ENCODE measurements at places on chromosomes 3 and 15.

GRCh38 chr15:82130248-82130647 lies 84.4 kb upstream of the MEX3B start:
- DNase-seq = no peak

DNA sequence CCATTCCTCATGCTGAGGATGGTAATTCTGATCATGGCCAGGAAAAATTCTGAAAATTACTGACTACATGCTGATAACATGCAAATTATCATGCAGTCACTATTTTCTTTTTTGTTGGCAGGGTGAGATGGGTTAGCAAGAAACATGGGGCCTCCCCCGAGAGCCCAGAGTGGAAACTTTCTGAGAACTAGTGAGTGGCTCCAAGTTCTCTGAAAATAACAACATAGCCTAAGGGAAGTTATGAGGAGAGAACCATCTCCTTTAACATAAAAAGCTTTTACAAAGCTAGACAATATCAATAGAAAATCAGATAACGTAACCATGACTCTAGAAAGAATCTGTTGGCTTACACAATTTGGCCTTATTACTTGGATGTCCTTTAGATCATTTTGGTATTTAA lies 254.2 kb downstream of the PLOD2 start:
- DNase-seq = no peak

DNA sequence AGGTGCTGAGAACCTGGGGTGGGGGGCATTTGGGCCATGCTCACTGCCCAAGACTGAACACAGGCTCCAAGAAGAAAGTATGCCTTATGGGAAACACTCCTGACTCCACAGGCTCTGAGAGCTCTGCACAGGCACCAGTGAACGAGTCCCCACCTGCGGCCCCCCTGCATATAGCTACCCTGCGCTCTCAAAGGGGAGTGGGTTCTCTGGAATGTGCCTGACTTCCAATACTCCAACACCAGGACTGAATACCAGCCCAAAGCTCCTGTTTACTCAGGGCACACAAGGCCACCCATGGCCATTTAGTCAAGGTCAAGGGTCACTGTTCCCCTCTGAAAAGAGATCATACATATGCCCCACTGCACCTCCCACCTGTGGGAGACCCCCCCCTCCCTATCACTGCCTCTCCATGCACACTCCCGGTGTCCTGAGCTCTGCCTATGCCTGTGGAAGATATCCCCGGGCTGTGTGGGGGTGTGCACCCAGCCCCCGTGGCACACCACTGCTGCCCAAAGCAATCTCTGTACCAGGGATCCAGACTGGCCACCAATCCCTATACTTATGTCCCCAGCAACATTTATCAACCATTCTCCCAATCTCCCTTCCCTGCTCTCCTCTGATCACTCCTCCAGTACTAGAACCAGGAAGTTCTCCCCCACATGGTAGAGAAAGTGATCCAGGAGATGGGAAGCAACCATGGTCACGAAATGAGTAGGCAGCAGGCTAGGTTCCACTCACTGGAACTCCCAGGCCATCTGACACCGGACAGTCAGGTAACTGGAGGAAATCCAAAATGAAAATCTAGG lies 1.5 kb upstream of the PLXNB1 start:
- no peak for DNase-seq

DNA sequence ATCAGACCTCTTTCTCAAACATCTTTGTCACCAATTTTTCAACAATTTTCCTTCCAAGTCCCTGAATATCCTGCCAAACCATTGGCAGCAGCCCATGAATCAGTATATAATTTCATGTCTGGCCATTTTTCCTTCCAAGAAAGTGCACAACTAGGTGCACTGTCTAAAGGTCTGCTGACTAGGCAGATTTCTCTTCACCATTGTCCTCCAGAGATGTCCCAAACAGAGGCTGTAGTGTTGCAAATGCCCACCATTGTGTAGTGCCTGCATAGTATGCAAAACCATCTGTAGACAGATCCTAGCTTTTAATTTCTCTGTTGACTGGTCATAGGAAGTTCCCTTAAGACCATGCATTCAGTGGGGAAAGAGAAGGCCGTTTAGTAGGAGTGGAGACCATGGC lies 25.0 kb upstream of the GOLGA6L2 start:
- DNase-seq = no peak

GRCh38 chr15:51971375-51972133 lies at the start of gene LEO1:
LEO1 (minus strand) TSS chr15:51971778; CDS start chr15:51971745, 33 bp downstream.
- peak; percentile 86 for DNase-seq

GRCh38 chr3:177887475-177887874 lies 648.8 kb upstream of the KCNMB2 start:
- DNase-seq = no peak

GRCh38 chr15:80776420-80777045 lies 2.6 kb upstream of the CEMIP start:
- DNase-seq = peak; percentile 51

DNA sequence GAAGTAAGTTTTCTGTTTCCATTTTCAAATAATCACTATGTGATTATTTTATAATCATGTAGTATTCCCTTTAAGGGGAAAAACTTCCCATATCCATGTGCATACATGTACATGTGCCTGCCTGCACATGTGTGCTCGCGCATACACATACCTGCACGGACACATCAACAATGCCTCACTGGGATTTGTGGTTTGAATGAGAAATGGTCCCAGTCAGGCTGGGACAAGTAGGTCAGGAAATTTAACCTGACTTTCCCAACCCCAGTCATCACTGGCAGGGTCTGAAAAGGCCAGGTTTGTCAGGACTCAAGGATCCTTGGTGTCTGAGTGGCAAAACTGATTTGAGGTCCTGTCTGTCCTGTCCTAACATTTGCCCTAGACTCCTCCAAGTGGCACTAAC lies 109.3 kb upstream of the MRPS22 start:
- DNase-seq = no peak

GRCh38 chr15:54550954-54551353 lies 572.7 kb downstream of the UNC13C start:
- no peak for DNase-seq

DNA sequence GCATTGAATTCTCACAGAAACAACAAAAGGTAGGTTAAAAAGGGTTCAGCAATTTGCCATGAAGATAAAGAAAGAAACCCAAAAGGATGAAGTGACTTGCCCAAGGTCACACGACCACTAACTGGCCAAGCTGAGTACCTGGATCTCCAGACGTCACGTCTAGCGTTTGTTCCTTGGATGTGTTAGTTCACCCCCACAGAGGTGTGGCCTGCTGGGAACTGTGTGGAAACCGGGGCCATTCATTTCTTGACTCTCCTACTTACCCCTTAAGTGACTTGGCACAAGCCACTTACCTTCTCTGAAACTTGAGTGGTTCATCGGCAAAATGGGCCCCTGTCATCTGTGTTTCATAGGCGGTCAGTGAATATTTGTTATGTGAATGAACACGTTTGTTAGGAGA lies 244.3 kb upstream of the SLCO3A1 start:
- no peak for DNase-seq

GRCh38 chr15:58741032-58741431 lies 8.5 kb downstream of the ADAM10 start:
- no peak for DNase-seq

DNA sequence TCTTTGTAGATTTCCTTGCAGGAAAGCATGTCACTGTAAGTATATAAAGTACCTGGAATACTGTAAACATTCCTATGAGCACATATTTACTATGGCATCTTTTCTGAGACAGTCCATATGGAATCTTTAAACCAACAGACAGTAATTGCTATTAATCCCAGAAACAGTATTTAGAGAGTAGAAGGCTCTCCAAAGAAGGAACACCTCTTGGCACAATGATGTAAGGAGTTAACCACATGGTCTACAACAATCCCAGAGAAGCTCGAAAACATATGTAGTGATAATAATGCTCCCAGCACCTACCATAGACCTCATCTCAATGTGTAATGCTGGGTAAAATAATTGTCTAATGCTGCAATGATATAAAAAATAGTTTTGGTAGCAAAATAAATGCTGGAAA lies 95.8 kb upstream of the IL12A start:
- no peak for DNase-seq

DNA sequence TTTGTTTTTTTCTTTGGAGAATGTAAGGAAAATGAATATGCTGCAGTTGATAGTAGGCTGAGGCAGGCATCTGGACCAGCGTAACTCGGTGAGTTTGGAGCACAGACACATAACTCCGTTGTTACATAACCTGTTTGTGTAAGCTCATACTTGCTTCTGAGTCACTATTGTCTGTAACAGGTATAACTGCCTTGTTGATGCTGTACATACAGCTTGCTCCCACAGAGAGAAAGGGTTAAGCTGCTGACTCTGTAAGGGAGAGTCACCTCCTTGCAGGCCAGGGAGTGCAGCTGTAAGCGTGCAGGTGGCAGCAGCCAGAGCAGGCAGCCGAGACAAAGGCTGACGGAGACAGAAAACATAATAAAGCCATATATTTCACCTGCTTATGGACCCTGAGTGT lies 20.4 kb downstream of the RETNLB start:
- no peak for DNase-seq

- no peak for DNase-seq
Observed at GRCh38 chr15:60228101-60228500, 169.7 kb downstream of the ANXA2 start.

DNA sequence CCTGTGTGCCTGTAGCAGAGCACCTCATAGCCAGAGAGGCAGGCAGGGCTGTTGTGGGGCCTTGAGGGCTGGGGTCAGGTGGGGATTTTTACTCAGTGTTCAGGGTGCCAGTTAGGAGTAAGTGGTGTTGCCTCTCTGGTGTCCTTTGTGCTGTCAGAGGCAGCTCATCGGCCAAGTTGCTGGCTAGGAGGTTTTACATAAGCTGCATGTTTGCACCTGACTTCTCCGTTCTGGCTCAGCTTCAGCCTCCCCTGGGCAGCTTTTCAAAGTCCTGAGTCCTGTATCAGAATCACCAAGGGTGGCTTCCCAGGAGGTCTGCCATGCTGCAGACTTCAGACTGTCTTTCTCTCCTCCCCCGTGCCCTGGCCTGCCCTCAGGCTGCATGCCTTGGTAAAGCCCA lies 242.6 kb upstream of the TPM1 start:
- DNase-seq = no peak
